HCT116 (cell line): ENCODE measurements at places on chromosomes 13 and 19.

DNA sequence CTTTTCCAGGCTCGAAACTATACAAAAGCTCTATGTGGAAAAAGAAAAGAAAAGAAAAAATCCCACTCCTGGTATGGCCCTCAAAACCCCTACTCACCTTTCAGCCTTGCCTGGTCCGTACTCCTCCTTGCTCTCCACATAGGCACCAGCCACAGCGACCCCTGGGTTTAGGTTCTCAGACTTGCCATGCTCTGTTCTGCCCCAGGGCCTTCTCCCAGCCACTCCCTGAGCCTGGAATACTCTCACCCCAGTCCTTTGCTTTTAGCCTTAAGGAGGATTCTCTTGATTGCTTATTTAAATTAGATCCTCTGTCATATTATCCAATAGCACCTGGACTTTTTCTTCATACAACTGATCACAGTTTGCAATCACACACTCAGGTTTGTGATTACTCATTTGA lies 522.5 kb downstream of the DIAPH3 start:
- no peak for DNase-seq

- DNase-seq, result no peak
Observed at GRCh38 chr19:41804336-41804735, 7.9 kb downstream of the CEACAM3 start.

DNA sequence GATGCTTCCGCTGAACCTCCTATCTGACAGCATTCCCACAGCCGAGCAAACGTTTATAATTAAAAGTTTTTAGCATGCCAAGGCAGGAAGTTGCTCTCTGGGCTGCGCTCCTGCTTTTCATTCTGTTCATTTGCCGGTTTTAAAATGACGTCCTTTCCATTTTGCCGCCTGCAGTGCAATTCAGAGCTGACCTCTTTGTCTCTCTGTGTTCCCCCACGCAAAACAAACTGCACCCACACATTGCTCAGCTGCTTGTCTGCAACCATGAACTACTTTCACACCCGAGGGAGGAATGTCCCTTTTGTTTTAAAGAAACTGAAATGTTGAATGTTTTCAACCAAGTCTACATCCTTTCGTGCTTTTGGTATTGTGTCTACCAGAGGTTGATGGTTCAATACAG lies 416.5 kb downstream of the EFNB2 start:
- no peak for DNase-seq

- no peak for DNase-seq
Observed at GRCh38 chr19:4671185-4671851, 1.2 kb upstream of the MYDGF start.
